ENCODE measurements at places on chromosomes 4 and X.

- no peak for DNase-seq
These were observed 15.2 kb downstream of the PDLIM3 start for GRCh38 chr4:185520119-185520518.

DNA sequence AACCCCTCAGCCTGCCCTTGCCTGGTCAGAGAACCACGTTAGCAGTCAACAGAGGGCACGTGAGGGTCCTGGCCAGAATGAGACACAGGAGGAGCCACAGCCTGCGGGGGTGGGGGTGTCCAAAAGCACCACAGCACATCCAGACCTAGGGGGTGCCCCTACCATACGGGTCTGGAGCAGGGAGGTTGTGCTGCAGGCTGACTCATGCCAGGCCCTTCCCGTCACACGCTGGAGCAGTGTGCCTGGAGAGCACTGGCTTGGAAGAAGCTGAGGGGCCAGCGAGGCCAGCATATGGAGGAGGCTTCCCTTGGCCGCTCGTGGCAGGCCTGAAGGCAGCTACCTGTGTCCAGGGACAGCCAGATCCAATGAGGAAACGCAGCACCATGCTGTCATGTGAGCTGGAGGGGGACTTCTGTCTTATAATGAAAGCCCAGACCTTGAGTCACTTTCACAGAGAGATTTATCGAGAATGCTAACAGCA is 1.5 kb upstream of the IRAK1 start:
- DNase-seq, result no peak

DNA sequence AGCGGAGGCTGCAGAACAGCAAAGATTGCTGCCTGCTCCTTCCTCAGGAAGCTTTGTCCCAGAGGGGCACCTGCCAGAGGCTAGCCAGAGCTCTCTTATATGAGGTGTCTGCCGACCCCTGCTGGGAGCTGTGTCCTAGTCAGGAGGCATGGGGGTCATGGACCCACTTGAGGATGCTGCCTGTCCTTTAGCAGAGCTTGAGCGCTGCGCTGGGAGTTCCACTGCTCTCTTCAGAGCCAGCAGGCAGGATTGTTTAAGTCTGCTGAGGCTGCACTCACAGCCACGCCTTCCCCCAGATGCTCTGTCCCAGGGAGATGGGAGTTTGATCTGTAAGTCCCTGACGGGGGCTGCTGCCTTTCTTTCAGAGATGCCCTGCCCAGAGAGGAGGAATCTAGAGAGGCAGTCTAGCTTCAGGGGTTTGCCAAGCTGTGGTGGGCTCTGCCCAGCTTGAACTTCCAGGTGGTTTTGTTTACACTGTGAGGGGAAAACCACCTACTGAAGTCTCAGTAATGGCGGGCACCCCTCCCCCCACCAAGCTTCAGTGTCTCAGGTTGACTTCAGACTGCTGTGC is 10.9 kb downstream of the DCK start:
- no peak for DNase-seq

GRCh38 chr4:138269175-138269574 is 27.0 kb upstream of the SLC7A11 start:
- DNase-seq, result no peak

DNA sequence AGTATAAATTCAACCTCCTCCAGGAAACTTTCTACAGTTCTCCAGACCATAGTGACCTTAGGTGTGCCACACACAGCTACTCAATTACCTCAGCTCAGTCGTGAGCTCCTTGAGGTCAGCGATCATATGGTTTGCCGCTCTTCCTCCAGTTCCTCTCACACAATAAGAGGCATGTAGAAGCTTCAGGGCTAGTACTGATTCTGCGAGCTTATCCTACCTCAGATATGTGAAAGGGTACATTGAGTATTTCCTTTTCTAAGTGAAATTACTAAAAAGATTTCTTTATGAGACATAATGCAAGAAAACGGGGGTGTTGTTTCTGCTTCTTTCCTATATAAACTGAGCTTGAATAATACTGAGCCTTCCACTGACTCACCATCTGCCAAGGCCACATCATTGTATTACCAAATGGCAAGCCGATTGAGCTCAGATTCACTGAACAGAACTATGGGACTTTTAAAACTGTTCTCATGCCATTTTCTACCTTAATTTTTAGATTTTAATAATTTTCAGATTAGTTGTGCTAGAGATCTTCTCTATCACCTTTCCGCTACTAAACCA is 183.1 kb downstream of the HS6ST2 start:
- no peak for DNase-seq

GRCh38 chrX:116526010-116526409 is 63.2 kb upstream of the CT83 start:
- DNase-seq, result no peak

DNA sequence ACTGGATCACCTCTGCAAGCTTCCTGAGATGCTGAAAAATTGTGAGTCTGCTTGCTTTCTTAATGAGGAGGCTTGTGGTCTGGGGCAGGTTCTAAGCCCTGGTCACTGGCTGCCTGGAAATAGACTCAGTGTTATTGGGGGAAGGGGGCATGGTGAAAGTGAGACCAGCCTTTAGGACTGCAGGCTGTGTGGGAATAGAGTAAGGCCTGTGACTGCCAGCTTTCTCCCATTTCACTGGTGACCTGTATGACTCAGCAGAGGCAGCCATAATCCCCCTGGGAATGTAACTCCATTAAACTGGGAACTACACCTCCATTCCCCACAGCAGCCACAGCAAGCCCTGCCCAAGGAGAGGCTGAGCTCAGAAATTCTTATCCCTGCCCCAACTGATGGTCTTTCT is 55.9 kb upstream of the IL15 start:
- no peak for DNase-seq

- no peak for DNase-seq
These were observed 109.1 kb upstream of the TBL1X start for GRCh38 chrX:9355739-9356138.

DNA sequence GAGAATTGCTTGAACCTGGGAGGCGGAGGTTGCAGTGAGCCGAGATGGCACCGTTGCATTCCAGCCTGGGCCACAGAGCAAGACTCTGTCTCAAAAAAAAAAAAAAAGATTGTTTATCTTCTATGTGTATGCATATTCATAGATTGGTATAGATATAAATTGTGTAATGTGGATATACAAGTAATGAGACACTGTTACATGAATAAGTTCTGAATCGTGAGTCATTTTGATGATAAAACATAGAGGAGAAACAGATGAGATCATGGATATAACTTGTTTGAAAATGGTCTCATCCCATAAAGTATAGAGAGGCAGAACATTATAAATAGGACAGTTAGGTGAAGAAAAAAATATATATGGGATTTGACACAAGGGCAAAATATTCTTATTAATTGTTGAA is 628.0 kb downstream of the IL1RAPL1 start:
- no peak for DNase-seq

- no peak for DNase-seq
These were observed 231.9 kb downstream of the STPG2 start for GRCh38 chr4:97911236-97911906.

DNA sequence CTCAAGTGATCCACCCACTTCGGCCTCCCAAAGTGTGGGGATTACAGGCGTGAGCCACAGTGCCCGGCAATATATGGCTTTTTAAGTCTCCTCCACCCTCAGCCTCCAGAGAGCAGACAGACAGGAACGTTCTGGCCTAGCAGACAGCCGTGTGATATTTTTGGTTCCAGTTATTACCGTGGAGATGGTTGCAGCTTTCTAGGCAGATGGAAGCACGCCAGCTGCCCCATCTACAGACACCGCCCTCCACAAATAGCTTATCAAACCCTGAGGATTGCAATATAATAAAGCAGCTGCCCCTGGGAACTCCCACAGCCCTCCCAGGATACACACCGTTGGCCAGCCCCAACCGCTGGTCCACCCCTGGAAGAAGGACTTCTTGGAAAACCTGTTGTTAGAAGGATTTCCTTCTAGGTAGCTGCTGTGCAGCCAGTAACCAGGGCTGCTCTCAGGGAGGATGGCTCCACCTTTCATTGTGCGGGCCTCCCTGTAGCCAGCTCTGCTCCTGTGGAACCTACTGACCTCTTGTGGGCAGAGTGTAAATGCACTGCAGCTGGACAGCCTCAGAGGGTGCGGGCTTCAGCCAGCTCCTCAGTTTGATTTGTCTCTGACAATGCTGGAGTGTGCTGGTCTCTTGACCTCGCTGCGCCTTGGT is 44.0 kb downstream of the SLC25A5 start:
- no peak for DNase-seq

DNA sequence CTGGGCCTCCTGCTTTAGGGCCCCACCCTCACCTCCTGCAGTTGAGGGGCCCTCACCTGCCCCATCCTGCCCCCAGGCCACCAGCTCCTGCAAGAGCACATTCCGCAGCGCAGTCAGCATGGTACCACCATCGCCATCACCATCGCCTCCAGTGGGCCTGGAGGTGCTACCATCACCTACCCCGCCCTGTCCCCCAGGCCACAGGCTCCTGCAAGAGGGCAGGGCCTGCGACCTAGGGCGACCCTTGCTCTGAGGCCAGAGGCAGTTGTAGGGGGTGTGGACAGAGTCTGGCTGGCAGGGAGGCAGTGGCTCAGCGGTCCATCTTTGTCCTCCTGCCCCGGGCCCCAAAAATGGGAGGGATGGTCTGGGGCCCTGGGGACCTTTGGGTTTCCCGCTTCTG is 3.9 kb upstream of the HAUS7 start:
- DNase-seq, result no peak

DNA sequence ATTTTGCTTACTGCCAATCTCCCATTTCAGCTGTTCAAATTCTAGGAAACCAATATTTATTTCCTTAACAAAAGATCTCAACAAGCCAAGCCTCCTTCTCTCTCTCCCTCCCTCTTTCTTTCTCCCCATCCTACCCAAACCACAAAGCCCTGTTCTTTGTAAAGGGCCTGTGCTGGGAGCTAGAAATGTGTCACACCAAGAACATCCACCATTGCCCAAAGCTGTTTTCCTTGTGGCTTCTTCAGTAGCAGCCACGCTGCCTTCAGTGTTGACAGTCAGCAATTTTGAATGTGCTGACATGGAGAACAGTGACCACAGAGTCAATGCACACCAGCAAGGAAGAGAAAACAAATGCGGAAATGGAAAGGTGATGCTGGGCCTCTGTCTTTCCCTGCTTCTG is 203.0 kb downstream of the MAML3 start:
- DNase-seq, result no peak

DNA sequence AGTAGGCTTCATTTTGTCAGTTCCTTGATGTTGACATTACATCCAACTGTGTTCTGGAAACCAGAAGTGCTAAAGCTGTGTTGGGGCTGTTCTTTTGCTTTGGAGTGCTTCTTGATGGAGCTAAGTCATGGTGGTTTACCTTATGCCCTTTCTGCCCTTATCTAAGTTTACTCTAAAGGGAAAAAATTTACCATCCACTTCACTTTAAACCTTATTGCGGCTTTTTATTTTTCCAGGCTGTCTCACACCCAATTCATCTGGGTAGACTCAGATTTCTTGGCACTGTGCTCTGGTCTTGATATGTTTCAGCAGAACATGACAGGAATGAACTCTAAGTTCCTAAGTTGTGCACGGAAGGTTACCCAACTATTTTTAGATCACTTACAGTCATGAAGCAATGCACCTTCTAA is 104.7 kb upstream of the TTC29 start:
- DNase-seq, result no peak

DNA sequence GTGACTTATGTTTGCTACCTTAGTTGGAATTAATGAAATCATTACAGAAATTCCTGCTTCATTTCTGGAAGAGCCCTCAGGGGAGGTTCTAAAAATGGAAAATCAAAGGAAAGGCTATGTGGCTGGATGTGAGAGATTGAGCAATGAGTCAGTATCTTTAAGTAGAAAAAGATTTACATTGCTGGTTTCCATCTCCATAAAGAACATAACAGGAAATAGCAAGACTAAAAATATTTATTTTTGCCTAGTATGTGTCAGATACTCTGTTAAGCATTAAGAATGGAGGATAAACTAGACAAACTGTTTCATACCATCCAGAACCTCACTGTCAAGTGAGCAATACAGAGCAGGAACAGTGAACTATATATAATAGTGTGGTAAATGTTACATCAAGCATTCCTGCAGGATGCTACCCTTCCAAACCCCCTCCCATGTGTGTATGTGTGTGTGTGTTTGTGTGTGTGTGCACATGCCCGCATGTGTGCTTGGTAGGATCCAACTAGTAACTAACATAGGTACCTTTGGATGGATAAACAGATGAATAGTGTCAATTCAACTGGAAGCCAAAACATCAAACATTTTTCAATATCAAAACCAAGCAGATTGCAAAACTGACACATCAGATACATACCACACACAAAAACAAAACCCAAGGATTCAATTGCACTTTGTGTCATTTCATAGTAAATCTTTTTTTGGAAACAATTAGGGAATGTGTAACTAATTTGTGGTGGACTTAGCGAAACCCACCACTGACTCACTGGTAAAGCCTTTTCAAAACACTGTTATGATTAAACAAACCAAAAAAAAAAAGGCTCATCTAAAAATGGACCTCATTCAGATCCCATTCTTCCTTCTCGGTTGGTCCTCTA is 223.4 kb downstream of the SHROOM3 start:
- DNase-seq, result no peak

DNA sequence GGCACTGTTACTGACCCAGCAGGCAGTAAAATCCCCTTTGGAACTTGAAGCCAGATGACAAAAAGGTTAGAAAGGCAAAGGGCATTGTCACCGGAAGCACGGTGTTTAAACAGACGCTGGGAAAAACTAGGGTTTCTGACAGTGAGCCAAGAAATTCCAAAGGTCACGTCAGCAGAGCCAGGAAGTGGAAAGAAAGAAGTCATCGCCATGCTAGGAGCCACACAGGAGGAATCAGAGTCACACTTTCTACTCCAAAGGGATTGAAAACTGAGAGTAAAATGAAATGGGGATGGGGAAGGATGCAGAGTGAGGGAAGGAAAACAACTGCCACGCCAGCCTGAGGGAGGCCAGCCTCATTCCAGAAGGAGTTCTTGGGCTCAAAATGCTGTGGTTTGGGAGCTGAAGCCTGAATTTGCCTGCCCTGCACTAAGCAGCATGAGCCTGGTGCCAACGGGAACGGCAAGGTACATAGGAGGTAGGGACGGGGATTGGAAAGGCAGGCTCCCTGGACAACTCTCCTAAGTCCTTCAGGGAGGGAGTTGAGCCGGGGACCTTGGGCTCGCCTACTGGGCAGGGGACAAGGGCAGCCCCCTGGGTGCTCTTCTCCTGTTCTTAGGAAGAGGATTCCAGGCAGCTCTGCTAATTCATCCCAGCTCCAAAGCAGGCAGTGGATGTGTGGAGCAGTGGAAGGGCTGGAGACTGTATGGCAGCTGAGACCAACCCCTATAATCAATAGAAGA is 66.8 kb downstream of the SOWAHB start:
- no peak for DNase-seq

- no peak for DNase-seq
These were observed 16.0 kb downstream of the IGFBP7 start for GRCh38 chr4:57093845-57094831.

DNA sequence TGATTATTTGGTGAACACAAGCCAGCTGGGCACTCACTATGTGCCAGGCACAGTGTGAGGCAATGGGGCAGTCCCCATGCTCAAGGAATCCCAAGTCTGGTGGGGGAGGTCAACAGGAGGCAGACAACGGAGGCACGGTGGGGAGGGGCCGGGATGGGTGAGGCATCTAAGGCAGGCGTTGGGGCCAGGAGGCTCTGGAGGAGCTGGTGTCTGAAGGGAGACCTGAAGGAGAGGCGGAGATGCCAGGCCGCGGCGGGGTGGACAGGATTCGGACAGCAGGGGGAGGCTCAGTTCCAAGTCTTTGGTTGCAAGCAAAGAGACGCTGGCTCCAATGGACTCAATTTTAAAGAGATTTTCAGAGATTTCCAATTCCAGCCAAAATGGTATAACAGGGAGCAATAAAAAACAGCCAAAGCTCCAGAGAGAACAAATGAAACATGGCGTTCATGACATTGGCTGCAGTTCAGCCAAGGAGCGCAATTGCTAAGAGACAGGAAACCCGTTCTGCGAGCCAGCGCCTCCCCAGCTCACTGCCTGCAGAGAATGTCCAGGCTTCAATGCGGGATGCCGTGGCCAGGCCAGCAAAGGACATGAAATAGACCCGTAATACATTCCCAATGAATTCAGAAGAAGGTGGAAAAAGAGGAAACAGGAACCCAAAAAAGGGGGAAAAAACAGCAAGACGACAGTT is 105.2 kb upstream of the LRPAP1 start:
- no peak for DNase-seq

All from activated naive CD4-positive, alpha-beta T cell (primary cell).